ENCODE measurements at places on chromosomes 5 and 9.

- DNase-seq, result peak; percentile 59
These were observed at the start of gene FGF18 for GRCh38 chr5:171418982-171419687. Gene FGF18 (plus strand): TSS chr5:171419647. CDS start chr5:171420200, 553 bp downstream.

GRCh38 chr9:134669399-134669955 is 27.9 kb downstream of the COL5A1 start:
- DNase-seq, result no peak

- DNase-seq, result no peak
These were observed 661.2 kb upstream of the SEMA6A start for GRCh38 chr5:117235786-117236185.

GRCh38 chr5:63029891-63030290 is 451.3 kb downstream of the LRRC70 start:
- DNase-seq, result no peak

DNA sequence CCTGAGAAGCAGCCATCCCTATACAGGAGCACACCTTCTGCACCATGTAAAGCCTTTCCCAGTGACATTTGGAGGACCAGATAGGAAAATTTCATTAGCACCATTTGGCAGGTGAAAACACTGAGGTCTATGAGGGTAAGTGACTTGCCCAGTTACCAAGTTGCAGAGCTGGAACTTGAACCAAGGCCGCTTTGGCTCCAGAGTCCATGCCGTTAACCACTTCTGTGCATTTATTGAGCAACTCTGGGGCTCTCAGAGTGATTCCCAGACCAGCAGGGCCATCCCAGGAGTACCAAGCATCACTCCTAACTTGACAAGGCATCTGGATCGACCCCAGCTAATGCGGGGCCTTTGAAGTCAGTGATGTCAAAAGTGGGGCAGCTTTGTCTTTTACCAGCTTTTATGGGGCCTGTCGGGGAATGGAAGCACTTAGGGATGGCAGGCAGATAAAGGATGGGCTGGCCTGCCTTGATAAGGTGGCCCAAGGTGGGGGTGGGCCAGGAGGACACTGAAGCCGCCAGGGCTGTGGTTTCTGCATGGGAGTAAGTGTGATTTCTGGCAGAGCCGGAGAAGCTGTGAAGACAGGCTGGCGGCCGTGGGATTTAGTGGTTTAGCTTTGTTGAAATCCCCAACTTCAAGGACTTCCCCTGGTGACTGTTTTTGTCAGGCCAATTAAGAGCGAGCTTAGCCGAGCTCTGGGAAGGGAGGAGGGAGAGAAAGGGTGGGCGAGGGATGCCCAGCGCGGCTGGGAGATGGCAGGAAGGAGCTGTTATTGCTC is 127.3 kb downstream of the MACROH2A1 start:
- DNase-seq, result no peak

GRCh38 chr9:137160716-137161557 is 8.9 kb downstream of the LRRC26 start:
- DNase-seq, result no peak

GRCh38 chr5:132223861-132224260 is 3.8 kb downstream of the P4HA2 start:
- DNase-seq, result no peak

GRCh38 chr9:110170357-110171257 is 37.4 kb downstream of the C9orf152 start:
- no peak for DNase-seq

DNA sequence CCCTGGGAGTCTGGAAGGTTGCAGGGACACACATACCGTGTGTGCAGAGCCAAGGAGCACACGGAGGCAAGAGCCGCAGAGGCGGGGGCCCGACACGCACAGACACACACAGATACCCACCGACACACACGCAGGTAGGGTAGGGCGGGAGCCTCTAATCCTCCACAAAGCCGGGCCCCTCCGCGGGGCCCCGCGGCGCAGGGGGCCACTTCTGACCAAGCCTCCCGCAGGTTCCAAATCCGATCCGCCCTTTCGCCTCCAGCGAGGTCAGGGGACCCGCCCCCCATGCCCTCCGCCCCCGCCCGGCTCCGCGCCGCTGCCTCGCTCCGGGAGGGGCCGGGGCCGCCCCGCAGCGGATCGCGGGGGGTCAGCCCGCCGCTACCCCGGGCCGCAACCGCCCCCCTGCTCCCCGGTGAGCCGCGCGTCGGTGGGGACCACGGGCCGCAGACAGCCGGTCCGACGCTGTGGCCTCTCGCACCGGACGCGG is 1.4 kb upstream of the LMX1B start:
- DNase-seq, result no peak

DNA sequence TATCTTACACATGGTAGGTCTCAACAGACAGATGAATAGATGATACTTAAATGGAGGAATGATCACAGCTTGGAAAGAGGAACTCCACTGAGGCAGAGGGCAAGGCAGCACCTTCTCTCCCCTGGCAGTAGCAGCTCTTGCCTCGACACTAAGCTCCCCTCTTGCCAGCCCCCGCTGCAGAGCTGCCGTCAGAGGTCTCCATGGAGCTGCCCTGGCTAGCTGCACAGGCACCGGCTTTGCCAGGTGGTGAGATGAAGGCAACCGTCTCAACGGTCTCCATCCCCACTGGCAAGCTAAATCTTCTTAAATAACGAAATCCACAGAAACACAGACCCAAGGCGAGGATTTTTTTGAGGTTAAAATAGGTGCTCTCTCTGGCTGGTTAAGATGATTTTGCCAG is 81.2 kb downstream of the CRB2 start:
- DNase-seq, result no peak

DNA sequence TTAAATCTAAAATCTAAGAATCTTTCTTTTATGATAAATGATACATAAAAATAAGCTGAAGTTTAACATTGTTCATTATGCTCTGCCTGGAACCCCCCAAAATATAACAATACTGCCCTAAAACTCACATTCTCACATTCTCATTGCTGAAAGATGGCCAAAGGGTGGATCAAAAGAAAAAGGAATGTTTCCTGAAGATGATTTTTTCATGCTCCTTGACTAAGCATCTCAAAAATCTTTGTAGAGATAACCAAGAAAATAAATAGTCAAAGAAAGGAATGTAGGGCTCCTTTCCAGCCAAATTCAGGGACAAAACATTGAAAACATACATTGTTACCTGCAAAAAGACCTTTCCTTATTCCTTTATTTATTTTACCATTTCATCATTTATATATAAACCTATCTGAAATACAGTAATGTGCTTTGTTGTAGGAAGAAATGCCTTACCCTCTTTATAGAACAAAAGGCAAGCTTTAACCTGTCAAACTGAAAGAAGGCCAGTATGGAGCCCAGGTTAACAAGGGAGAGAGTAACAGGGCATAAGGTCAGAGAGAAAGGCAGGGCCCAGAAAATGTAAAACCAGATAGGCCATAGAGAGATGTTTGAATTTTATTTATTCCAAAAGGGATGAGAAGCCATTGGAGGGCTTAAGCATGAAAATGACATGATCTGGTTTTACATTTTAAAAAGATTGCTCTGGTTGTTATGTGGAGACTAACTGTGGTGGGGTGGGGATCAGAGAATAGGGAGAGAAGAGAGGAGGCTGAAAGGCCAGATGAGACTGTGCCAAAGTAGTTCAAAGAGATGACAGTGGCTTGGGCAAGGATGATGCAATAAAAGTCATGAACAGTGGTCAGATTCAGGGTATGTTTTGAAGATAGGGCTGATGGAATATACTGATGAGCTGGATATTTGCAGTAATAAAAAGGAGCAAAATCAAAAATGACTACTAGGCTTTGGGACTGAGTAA is 37.3 kb upstream of the CDK5RAP2 start:
- DNase-seq, result no peak

GRCh38 chr5:140073296-140073695 is 30.2 kb upstream of the NRG2 start:
- peak; percentile 42 for DNase-seq

DNA sequence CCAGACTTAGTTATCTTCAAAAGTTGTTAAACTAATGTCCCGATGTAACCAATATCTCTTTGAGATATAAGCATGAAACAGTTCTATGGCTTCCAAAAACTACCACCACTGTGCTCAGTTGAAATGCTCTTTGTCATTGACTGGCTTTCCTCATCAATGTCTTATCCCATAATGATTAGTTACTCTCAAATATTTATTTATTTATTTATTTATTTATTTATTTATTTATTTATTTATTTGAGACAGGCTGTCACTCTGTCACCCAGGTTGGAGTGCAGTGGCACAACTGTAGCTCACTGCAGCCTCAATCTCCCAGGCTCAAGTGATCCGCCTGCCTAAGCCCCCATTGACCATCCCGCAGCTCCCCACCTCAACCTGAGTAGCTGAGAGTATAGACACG is 28.0 kb upstream of the MLLT3 start:
- no peak for DNase-seq

- DNase-seq, result peak; percentile 71
These were observed 6.5 kb upstream of the RICTOR start for GRCh38 chr5:39080597-39081204.

GRCh38 chr5:43421450-43422133 is 9.4 kb upstream of the CCL28 start:
- no peak for DNase-seq

DNA sequence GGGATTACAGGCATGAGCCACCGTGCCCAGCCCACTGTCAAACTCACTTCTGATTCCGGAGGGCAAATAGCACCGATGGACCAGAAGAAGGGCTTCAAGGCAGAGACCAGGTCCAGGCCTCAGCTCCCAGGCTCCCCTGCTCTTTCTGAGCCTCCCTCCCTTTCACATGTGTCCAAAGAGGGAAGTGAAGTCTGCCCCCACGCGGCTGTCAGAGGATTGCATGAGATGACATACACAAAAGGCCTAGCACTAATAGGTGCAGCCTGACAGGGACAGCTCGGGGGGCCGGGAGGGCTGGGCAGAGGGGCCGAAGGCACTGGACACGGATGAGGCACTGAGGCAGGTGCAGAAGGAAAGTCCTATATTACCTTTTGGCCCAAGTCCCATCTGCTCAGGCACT is 16.1 kb downstream of the FBP1 start:
- peak; percentile 72 for DNase-seq

DNA sequence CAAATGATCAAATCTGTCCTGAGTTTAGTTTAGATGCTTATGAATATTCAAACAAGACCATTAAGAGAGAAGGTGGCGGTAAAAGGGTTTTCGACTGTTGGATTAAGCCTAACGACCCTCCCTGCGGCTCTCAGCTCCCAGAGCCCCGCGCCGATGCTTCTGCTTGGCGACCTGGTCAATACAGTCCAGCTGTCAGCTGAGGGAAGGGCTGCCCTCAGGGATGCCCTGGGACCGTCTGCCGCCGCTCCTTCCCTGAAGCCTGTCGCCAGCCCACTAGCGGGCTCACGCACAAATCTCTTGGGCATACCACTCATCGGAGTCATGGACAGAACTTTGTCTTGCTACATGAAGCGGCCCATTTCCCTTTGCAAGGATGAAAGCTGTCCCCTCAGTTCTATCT is 136.6 kb upstream of the RAPGEF1 start:
- no peak for DNase-seq

- DNase-seq, result peak; percentile 55
These were observed 49.9 kb upstream of the GPR151 start for GRCh38 chr5:146565764-146566367.

DNA sequence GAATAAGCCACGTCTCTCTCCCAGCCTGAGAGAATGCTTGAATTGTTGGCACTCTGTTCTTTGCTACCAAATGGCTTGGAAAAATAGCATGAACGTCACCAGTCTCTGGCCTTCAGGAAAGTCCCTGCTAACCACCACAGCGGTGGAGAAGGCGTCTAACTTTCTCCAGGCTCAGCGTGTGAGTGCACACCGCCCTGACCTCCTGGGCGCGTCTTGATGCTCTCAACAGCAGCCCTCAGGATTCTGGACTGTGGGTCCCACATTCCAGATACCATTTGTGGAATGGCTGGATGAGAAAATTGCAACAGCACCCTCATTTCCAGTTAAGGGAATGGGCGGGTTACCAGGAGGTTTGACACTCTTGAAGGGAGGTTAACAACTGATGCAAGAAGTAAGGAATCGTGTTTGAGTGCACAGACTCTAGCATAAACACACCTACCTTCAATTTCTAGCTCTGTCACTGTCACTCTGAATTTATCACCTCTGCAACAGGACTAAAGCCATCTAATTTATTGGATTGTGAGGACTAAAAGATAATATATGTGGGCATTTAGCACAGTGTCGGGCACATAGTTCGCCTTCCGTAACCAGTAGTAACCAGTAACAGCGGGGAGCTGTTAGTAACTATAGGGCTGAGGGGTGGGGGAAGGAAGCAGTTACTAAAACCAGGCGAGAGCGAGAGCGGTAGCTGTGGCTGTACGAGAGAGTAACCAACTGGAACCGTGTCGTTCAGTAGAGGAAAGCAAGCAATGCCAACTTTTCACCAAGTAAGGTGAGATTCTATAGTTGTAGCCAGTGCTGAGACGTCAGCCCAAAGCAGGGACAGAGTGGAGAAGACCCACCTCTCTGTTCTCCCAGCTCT is 807 bp upstream of the PLGRKT start:
- no peak for DNase-seq

GRCh38 chr5:75081510-75081909 is 29.2 kb upstream of the GCNT4 start:
- no peak for DNase-seq

- no peak for DNase-seq
These were observed 78.5 kb downstream of the CD180 start for GRCh38 chr5:67118050-67118620.

GRCh38 chr9:137967280-137967953 is 89.8 kb downstream of the CACNA1B start:
- no peak for DNase-seq

- no peak for DNase-seq
These were observed 224.9 kb downstream of the PCSK5 start for GRCh38 chr9:76115396-76115795.

DNA sequence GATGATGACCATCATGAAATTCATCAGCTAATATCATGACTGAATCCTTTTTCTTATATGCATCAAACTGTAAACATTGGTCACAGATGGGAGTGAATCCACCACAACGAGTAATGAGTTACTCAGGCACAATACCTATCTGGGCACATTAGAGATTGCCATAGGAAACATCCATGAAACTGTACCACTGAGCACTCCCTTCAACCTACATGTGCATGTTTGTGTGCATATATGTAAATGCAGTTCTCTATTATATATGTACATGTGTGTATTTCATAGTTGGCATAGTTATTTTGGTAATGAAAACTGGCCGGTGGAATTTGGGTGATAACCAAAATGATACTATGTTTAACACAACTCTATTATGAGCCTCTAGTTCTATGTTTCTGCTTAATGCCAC is 387.3 kb upstream of the ARRDC3 start:
- DNase-seq, result no peak

- no peak for DNase-seq
These were observed 110.8 kb downstream of the SMARCA2 start for GRCh38 chr9:2125906-2126305.

DNA sequence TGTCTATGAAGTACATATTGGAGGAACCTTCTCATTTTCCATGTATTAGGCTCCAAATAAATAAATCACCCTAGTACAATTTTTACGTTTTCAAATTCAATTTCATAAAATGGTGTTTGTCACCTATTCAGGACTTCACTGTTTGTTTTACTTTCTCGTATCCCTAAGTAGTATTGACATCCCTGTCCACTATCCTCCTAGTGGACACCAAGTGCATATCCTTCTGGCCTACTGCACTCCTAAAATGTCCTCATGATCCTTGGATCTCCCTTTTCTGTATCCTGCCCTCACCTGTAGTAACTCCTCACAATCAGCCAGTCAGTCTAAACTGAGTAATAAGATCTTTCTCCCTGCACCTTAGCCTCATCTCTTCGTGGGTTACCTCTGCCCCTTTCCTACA is 539.9 kb downstream of the DMRTA1 start:
- peak; percentile 5 for DNase-seq

- peak; percentile 36 for DNase-seq
These were observed 50.8 kb downstream of the SERINC5 start for GRCh38 chr5:80204808-80205614.

- no peak for DNase-seq
These were observed 763.6 kb downstream of the TAF11L14 start for GRCh38 chr5:18397891-18398290.

- DNase-seq, result peak; percentile 37
These were observed 400.0 kb downstream of the ARRDC3 start for GRCh38 chr5:90983148-90983547.

Measured in HT-29 (cell line).